ENCODE measurements at places on chromosomes 6 and 20. TPM values are rescaled to one million over a fixed set of nuclear protein-coding genes. Genes with fewer than 3 reads are reported as not detected.
A peak's percentile ranks its signal among the peaks of the same experiment; 100 is the strongest.

DEFB132 gene
- not detected for total RNA-seq

GPX5 gene
- total RNA-seq, result not detected

BACH2 gene
- total RNA-seq, result 2.6 TPM

SIM1 gene
- 0.07 TPM for total RNA-seq

ARFGEF3 gene
- total RNA-seq, result 0.07 TPM

MYLK4 gene
- total RNA-seq, result 0.22 TPM

STXBP5 gene
- 7.6 TPM for total RNA-seq

DEFB113 gene
- total RNA-seq, result not detected

DNA sequence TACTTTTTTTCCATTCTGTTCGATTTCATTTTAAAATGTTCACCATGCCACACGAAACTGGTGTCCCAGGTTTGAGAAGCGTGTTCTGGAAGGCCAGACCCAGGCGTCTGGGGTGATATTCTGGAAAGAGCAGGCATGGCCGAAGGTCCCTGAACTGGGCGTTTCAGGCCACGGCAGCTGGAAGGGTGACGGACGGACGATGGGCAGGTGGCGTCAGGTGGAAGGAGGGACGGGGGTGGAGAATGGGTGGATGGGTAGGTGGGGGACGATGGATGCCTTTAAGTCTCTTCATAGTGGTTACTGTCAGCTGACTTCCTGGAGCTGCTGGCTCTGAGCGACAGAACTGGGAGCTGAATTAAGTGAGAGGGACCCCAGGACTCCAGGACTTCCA lies 44.6 kb downstream of the CDH4 start:
- H3K27ac ChIP-seq, result no peak overlapping the region
- no peaks in the 10 kb centered on the region for H3K27me3 ChIP-seq
- no peaks in the 10 kb centered on the region for H3K36me3 ChIP-seq

DNA sequence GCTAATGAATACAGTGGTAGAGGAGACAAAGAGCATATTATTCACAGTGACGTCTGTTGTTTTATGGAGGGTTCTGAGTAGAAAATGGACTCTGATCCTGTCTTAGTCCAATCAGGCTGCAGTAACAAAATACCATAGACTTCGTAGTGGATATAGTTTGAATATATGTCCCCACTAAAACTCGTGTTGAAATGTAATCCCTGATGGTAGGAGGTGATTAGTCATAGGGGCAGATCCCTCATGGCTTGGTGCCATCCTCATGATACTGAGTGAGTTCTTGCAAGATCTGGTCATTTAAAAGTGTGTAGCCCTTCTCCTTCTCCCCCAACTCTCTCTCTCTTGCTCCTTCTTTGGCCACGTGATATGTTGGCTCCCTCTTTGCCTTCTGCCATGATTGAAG lies 82.5 kb downstream of the CD83 start:
- no peak overlapping the region for H3K4me3 ChIP-seq
- H3K4me1 ChIP-seq, result no peaks in the 10 kb centered on the region
- H3K27me3 ChIP-seq, result no peaks in the 10 kb centered on the region
- no peak overlapping the region for H3K27ac ChIP-seq

DNA sequence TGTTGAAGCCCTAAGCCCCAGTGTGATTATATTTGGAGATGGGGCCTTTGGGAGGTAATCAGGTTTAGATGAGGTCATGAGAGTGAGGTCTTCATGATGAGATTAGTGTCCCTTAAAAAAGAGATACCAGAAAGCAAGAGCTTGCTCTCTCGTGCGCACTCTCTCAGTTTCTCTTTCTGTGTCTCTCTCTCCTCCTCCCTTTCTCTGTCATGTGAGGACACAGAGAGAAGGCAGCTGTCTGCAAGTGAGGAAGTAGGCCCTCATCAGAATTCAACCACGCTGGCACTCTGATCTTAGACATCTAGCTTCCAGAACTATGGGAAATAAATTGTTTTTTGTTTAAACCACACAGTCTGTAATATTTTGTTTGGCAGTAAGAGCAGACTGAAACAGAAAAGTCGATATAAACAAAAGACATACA lies 180.5 kb downstream of the IBTK start:
- H3K4me1 ChIP-seq, result no peaks in the 10 kb centered on the region
- DNase-seq, result no peak
- H3K27ac ChIP-seq, result no peak overlapping the region
- no peaks in the 10 kb centered on the region for H3K36me3 ChIP-seq
- no peaks in the 10 kb centered on the region for H3K27me3 ChIP-seq

DNA sequence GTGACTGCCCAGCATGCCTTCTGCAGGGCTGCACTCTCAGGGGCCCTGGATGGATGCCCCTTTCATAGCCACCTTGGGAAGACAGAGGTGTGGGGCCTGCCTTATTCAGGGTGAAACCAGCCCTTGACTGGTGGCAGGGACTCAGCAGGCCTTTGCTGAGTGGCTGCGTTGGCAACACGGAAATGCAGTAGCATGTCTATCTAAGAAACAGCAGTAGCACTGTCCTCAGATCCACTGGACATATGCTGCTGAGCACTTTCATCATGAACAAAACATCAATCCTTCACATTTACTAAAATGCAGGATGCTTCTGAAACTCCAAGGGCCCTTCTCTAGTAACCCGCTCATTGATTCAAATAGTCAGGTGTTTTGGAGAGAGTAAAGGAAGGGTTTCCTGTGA lies 4.9 kb upstream of the TBXT start:
- H3K27ac ChIP-seq, result no peak overlapping the region
- peaks cover 11% of the 10 kb centered on the region for H3K4me1 ChIP-seq
- H3K4me3 ChIP-seq, result no peak overlapping the region

DNA sequence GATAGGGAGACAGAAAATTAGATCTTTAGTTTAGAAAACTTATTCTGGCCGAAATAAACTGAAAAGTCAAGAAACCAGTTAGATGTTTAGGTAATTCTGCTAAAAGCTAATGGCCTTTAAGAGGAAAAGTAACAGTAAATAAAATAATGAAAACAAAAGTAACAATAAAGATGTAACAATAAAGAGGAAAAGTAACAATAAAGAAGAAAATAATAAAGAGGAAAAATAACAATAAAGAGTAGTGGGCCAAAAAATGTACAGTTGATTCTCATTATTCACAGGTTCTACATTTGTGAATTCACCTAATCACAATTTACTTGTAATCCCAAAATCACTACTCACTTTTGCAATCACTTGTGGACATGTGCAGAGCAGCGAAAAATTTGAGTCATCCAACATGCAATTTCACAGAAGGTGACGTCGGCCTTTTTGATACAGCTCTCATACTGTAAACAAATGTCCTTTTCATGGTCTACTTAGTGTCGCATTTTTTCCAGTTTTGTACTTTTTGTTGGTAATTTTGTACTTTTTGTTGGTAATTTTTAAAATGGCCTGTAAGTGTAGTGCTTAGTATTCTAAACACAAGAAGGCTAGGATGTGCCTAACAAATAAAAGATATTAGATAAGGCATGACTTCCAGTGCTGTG lies 24.0 kb downstream of the HBS1L start:
- peaks cover 7% of the 10 kb centered on the region for H3K36me3 ChIP-seq
- no peak for DNase-seq
- H3K4me1 ChIP-seq, result no peaks in the 10 kb centered on the region

GRCh38 chr20:45392733-45393132 lies 14.6 kb upstream of the TP53TG5 start:
- no peak overlapping the region for H3K27ac ChIP-seq
- no peaks in the 10 kb centered on the region for H3K27me3 ChIP-seq
- H3K36me3 ChIP-seq, result no peaks in the 10 kb centered on the region
- H3K4me3 ChIP-seq, result no peak overlapping the region
- DNase-seq, result no peak

DNA sequence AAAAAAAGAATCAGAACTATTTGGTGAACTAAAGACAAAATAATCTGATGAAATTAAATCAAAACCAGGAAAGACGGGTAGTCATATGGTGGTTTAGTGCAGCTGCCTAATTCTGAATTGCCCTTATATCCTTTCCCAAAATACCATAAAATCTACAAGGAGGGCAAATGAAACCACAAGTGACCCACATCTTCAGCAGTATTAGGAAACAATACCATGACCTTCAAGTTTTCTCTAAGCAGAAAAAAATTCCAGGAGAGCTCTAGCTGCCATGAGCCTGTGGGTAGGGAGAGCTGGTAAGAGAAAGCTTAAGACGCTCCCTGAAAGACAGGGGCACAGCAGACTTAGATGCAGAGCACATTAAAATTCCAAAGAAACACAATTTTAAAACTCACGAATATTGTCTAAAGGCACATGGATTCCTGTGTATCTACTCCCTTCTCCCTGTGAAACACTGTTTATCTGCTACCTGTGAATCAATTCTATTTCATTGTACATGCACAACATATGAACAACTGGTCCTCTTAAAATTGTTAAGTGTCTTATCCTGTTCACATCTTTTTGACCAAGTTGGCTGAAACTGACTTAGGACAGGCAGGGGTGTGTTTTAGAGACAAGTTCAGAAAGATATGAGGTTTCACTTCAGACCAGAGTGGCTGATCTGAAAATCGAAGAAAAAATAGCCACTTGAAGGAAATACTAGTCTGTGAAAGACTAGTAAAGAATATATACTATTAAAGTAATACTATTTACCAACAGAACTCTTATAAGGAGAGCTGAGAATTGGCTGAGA lies 153.6 kb upstream of the SHLD1 start:
- no peak for DNase-seq
- no peaks in the 10 kb centered on the region for H3K27me3 ChIP-seq
- H3K4me1 ChIP-seq, result no peaks in the 10 kb centered on the region
- peaks cover 48% of the 10 kb centered on the region for H3K36me3 ChIP-seq
- H3K27ac ChIP-seq, result no peak overlapping the region

DNA sequence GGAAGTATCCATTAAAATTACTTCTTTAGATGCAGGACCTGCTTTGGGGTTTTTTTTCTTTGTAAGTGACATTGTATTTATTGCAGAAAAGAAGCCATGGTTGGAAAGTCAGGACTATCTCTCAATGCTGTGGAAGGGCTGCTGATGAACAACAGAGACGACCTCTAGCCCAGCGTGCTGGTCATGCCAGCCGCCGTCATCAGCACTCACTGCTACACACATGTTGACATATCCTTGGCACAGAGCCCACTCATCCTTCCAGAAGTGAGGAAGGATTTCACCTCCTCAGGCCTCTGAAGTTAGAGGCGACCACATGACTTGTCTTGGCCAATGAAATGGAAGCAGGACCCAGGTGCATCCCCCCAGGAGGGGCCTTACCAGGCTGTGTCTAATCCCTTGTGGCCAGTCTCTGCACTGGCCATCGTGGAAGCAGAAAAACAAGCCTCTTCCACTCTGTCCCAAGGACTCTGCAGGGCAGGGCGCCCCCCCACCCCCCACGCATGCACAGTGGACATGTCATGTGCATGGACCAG lies 343.5 kb downstream of the TAF4 start:
- no peaks in the 10 kb centered on the region for H3K4me1 ChIP-seq
- no peaks in the 10 kb centered on the region for H3K36me3 ChIP-seq
- H3K27me3 ChIP-seq, result no peaks in the 10 kb centered on the region

DNA sequence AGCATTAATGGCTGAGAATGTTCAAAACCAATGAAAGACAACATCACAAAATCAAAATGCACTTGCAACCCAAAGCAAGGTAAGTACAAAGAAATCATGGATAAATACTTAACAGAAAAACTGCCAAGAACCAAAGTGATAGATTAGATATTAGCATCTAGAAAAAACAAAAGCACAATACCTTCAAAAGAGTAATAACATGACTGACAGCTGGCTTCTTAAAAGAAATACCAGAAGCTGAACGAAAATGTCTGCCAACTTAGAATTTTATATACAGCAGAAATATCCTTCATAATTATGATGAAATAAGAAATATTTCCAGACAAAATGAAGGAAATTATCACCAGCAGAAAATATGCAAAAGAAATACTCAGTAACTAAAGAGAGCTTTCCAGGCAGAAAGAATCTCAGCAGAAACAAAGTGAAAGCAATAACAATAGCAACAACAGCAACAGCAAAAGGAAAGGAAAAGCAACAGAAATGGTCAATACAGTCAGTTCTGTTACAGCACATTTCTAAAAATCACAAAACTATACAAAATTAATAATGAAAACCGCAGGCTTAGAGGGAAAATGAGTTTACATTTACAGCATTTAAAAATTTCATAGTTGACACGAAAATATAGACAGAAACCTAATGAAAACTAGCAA lies 121.5 kb upstream of the MAN1A1 start:
- DNase-seq, result no peak
- no peak overlapping the region for H3K4me3 ChIP-seq
- H3K27me3 ChIP-seq, result no peaks in the 10 kb centered on the region
- no peak overlapping the region for H3K27ac ChIP-seq
- H3K4me1 ChIP-seq, result no peaks in the 10 kb centered on the region
- H3K36me3 ChIP-seq, result no peaks in the 10 kb centered on the region

DNA sequence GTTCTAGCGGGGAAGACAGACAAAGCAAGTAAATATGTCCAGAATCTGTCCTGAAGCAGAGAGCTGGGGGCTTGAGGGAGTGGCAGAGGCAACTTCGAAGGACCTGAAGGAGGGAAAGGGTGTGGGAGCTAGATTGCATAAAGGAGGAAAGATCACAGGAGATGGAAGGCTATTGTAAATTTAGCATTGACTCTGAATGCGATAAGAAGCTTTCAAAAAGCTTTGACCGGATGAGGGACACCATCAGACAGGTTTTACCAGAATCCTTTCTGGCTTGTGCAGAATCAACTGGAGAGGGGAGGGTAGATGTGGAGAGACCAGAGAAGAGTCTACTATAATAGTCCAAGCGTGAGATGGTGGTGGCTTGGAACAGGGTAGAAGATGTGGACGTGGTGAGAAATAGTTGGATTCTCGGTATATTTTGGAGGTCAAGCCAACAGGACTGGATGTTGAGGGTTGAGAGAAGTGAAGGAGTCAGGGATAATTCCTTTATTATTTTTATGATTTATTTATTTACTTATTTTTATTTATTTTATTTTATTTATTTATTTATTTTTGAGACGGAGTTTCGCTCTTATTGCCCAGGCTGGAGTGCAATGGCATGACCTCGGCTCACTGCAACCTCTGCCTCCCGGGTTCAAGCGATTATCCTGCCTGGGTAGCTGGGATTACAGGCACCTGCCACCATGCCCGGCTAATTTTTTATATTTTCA lies 19.9 kb upstream of the RIPOR3 start:
- no peaks in the 10 kb centered on the region for H3K27me3 ChIP-seq
- no peak overlapping the region for H3K27ac ChIP-seq
- no peaks in the 10 kb centered on the region for H3K36me3 ChIP-seq
- DNase-seq, result no peak

DNA sequence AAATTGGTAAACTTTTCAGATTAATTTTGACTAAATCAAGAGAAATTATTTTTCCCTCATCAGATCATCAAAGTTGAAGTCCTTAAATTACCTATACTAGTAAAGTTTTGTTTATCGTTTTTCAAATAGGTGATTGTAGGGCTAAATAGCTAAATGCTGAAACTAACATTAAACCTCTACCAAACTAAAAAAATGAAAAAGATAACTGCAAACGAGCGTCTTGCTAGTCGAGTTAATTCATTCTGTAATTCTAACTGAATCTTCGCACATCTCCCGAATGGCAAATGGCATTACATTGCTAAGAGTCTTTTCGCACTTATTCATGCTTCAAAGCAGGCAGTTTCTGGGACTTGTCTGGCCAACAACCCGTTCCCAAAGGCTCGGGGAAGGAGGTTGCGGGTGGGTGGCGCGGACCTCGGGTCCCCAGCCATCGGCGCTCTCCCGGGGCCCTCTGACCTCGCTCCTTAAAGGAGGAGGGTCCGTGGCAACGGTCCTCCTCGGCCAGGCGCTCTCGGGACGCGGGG lies 43.8 kb downstream of the POPDC3 start:
- no peak overlapping the region for H3K27ac ChIP-seq
- peak overlapping the region; percentile 63 for H3K4me3 ChIP-seq
- H3K27me3 ChIP-seq, result no peaks in the 10 kb centered on the region
- DNase-seq, result no peak

- no peaks in the 10 kb centered on the region for H3K27me3 ChIP-seq
- no peaks in the 10 kb centered on the region for H3K36me3 ChIP-seq
- DNase-seq, result no peak
- H3K4me3 ChIP-seq, result no peak overlapping the region
- no peaks in the 10 kb centered on the region for H3K4me1 ChIP-seq
- no peak overlapping the region for H3K27ac ChIP-seq
These were observed 958 bp downstream of the MLIP start for GRCh38 chr6:54112151-54112650.

All from right lobe of liver (tissue), 6 donors.